GF-D8 (cell line): ENCODE measurements at places on chromosomes 4 and X.

DNA sequence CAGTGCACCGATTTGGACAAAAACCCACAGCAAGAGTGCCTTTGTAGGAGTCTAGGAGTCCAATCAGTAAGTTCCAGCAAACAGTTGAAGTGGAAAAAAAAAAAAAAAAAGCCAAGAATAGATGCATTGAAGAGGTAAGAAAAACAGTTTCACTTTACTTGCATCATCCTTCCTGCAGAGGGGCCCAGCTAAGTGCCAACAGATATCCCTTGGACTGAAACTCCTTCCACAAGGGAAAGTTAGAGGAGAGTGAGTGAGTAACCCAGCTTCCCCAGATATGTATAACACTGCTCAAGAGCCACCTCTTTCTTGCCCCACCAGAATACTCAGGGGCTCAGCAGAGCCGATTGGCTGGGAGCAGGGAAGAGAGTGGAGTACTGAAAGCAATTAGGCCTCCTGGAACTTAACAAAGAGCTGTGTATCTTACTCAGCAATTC, 617.7 kb upstream of the SMIM31 start:
- no peak for DNase-seq

DNA sequence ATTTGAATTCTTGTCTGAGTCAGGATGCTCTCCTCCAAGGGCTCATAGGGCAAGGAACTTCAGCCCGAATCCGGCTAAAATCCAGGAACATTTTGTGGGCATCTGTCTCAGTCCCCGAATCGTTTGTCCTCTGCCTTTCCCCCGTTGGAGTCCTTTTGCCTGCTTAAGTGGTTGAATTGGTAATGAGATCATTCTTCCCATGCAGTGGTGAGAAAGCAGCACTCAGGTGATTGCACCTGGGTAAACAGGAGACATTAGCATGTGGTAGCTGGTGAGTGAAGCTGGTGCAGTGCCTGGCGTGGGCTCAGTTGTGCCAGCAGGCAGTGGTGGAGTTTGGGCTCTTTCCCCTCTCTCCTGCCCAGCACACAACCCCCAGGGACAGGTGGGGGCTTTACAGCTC, 61.9 kb upstream of the MTM1 start:
- no peak for DNase-seq

- DNase-seq = no peak
Measured at GRCh38 chr4:38185406-38186144, 225.4 kb downstream of the PTTG2 start.

DNA sequence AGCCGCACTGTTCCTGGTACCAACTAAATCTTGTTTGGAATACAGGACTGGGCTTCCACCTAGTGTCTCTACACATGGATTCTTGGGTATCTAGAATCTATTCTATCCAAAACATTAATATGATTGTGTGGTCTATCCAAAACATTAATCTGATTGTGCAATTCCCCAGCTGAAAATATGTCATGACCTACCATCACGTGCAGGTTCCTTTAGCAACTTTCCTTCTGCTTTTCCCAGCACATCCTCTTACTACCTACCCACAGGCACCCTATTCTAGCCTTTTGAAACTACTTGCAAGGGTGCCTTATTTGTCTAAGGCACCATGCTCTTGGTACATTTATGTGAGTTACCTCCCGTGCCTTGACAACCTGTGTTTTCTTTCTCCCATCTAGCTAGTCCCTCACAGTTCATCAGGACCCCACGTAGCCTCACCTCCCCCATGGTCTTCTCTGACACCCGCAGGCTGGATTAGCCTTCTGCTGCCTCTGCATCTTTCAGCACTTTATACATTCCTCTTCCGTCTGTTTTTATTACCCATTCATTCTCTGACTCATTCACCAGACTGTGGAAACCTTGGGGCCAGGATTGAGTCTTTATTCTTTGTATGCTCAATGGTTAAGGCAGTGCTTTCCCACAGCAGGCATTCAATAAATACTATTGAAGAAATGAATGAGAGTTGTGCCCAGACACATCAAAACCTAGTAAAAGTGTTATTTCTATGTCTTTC, 88.8 kb upstream of the FAM9B start:
- no peak for DNase-seq

DNA sequence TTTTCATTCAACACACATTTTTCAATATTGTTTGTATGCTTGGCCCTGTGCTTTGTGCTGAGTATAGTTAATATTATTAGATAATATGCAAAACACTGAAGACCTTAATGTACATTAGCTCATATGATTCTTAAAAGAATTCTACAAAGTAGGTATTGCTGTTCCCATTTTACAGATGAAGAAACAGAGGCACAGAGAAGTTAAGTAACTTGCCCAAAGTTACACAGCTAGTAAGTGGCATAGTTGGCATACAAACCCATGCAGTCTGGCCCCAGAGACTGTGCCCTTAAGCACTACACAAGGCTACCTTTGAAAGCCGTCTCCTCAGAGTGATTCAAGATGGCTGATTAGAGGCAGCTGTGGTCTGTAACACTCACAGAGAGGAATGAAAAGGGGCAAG, 293.4 kb upstream of the F9 start:
- no peak for DNase-seq

- DNase-seq = peak; percentile 70
Measured at GRCh38 chr4:47373174-47373573, 90.3 kb downstream of the COMMD8 start.

GRCh38 chr4:85676050-85676425, 201.1 kb downstream of the ARHGAP24 start:
- no peak for DNase-seq

DNA sequence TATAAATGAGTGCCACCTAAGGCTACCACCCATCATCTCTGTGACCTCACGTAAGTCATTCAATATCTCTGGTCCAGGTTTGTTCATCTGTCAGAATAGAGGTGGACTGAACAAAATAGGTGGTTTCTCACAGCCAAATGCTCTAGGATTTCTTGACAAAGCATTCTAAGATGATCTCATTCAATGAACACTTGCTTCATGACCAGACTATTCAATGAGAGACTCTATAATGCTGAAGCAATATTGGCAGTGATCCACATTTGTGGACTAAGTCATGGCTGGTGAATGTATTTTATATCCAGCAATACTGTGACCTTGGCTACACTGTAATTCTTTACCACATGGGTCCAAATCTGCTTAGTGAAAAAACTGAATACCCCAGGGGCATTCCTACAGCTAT, 37.9 kb downstream of the LDB2 start:
- no peak for DNase-seq

DNA sequence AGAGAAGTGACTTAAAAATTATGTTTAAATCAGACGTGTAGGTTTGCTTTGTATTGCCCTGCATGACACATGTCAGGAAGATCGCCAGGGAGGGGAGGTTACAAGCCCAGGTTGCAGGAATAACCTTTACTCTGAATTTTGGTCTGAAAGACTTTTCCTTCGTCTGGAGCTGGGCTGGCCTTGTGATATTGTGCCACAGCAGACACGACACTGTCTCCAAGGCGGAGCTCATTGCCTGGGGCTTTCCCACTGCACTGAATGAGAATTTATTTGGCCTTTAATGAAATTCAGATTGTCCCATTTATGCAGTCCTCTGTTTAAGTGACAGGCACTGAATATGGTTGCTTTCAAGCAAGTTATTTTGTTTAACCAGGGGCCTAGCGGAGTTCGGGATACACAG, 45.1 kb downstream of the RHOH start:
- peak; percentile 53 for DNase-seq

DNA sequence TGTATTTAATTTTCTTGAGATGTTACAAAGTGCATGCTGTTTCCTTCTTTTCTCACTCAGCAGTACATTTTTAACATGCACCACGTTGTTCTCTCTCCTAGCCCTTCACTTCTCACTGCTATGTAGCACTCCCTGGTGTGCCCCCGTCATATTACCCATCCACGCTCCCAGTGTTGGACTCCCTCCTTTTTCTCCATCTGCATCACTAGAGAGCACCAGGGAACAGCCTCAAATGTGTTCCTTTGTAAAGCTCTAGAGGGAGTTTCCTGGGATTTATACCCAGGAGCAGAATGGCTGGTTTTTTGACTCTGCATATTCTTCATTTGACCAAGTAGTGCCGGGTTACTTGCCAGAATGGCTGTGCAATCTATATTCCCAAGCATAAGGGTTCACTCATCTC, 240.3 kb upstream of the ANXA3 start:
- DNase-seq = no peak

- no peak for DNase-seq
Measured at GRCh38 chrX:20802036-20802435, 535.3 kb upstream of the RPS6KA3 start.

DNA sequence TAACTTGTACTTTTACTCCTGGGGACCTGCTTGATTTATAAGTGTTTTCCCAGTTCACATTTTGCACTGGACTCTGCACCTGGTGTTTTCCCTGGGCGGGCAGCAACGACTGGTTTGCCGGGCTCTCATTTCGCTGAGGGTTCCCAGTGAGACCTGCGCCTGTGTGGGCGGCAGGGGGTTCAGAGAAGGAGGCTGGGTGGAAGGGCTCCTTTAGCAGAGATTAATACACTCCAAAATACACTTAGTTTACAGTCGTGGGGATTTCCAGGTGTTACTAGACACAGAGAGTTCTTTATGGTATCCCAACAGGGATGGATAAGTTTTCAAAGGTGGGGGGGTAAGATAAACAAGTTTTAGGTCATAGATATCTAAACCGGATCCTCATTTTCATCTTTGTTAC, 53.0 kb upstream of the SHISA3 start:
- no peak for DNase-seq

DNA sequence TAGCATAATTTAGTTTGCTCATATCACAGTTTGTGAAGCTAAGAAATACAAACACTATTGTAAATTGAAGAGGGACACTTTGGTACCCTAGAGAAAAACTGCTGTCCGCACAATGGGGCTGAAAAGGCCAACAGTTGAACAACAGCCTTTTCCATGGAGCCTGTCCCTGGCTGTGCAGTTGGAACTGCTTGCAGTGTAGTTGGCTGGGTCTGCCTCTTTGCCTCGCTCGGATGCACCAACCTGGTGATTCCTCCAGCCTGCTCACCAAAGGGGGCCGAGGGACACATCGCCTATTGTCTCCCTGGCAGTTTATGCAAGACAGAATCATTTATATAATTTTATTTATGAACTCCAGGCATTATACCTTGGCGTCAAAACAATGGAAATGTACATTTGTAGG, 16.5 kb upstream of the GALNT7 start:
- DNase-seq = no peak

GRCh38 chr4:157996061-157997028, 176.5 kb downstream of the GASK1B start:
- DNase-seq = no peak

- DNase-seq = no peak
Measured at GRCh38 chr4:61500883-61501282, 300.8 kb downstream of the ADGRL3 start.

GRCh38 chr4:108001540-108002135, 11.9 kb downstream of the HADH start:
- DNase-seq = no peak

DNA sequence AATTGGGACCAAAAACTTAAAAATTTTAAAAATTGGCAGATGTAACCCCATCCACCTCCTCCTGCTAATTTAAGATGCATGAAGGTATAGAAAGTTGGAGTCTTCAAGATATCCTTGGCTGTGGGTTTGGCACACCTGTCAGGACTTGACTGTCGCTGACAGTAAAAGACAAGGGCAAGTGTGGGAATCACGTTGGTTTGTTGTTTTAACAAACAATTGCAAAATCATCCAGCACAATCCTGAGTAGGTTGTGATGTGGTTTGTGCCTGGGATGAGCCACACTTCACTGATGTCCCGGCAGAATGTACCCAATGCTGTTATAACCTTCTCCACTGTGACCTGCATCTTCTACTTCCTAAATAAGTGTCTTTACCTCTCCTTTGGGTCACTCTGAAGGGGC, 24.0 kb downstream of the HOPX start:
- no peak for DNase-seq

GRCh38 chr4:111326450-111326849, 703.6 kb upstream of the PITX2 start:
- no peak for DNase-seq
